Posterior cingulate gyrus (tissue), 11 donors: ENCODE measurements at places on chromosomes 12 and 14.

GRCh38 chr12:109467978-109468676 lies 9.0 kb downstream of the KCTD10 start:
- no peak for DNase-seq

DNA sequence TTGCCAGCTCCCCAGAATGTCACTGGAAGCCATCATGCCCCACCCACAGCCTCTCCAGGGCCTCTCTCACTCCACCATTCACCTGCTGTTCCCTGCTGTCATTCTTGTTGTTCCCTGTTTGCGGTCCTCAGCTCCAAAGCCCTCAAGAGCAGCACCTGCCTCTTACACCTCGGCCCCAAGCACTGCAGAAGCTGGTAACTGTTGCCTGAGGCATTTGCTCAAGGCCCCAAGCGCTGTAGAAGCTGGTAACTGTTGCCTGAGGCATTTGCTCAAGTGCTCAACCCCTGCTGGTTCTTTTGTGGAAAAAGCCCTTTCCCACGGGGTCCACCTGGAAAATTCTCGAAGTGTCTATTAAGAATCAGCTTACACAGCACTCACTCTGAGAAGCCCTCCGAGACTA lies 78.0 kb downstream of the ARL6IP4 start:
- DNase-seq: no peak

DNA sequence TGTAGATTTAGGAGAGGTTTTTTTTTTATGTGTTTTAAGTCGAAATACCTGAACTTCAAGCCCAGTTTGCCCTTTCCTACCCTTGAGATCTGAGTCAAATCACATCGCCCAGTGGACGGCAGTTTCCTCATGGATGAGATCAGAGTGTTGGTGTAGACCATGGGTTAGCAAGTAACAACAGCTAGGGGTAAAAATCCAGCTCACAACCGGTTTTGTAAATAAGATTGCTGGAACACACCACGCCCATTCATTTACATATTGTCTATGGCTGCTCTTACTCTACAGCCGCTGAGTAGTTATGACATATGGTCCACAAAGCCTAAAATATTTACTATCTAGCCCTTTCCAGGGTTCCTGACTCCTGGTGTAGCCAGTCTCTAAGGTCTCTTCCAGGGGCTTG lies 158.5 kb upstream of the PLEKHG7 start:
- no peak for DNase-seq

DNA sequence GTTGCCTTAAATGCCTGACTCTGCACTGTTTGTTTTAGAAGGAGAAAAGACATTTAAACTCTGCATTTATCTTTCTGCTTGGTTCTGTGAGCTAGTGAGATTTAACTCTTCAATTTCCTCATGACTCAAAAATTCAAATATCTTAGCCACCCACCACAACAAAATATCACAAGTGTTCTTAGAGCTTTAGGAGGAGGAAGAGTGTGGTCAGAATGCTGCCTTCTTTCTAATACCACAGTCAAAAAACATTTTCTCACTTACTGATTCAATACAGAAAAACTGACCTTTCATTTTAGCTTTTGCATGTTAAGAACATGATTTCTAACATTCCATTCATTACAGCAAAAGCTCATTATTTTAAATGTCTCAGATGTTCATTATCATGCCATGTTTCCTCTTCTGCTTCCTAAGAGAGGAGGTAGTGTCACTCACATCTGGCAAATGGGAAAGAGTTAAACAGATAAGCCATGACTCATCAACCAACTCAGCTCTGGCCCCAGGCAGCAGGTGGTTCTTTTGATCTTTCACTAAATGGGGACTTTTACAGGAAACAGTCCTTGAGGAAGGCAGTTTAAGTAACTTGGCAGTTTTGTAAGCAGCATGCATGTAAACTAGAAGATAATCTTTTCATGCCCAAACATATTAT lies 56.4 kb upstream of the RNU6-8 start:
- no peak for DNase-seq

GRCh38 chr12:79055926-79056674 lies 191.5 kb downstream of the SYT1 start:
- no peak for DNase-seq

GRCh38 chr12:57085999-57086492 lies 2.9 kb upstream of the NAB2 start:
- DNase-seq: no peak

GRCh38 chr12:126708492-126708896 lies 1558.5 kb upstream of the TMEM132C start:
- DNase-seq: no peak

DNA sequence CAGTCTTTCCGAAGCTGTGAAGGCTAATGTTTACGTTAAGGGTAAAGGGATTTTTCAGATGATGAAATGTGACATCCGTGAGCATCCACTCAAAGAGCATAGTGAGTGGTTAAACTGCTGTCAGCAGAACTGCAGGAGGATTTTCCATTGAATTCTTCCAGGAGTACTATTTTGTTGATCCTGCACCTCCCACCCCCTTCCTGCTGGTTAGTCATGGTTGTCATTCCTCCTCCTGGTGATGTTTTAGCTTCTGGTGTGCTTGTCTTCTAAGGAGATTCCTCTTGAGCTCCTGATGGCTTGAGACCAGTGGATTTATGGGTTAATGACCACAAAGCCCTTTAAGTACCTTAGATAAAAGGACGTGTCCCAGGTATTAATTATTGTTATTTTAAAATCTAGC lies 2.4 kb upstream of the GPRC5D start:
- no peak for DNase-seq

DNA sequence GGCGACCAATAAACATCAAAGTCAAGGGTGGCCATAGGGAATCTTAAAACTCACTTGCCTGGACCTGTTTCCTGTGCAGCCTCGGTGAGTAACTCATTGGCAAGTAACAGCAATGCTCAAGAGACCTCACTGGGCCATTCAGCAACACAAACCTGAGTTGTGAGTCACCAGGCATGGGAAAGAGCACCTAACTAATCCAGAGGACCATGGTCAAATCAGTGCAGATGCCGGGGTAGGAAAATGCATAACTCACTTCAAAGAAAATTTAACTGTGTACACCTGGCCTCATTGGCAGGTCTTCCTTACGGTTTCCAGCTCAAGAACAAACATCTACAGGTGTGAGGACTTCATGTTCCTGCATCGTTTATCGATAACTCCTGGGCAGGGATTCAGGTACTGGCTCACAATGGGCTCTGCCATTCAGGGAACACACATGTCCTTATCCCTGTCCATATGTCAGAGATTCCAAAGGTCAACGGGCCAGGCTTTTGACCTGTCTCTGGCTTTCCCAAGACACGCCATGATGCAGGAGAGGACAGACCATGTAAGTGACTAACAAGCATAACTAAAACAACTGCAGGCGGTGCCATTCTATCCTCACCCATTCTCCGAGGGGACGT lies 211.8 kb downstream of the ANO2 start:
- no peak for DNase-seq

DNA sequence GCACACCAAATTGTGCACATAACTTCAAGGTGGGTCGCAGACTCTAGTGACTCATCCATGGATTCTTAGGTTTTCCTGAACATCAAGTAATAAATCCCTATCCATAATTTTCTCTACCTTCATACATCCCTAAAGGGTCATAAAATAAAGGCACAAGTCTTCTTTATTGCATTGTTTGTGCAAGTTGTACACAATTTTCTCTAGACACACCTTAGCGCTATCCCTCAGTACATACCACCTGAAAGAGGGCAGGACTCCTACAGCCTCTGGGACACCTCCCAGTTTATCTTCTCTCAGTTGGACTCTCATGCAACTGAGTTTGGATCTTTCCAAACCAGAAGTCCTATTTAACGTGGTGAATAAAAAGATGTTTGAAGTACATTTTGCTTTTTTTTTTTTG lies 168.5 kb upstream of the BMP4 start:
- DNase-seq: no peak

DNA sequence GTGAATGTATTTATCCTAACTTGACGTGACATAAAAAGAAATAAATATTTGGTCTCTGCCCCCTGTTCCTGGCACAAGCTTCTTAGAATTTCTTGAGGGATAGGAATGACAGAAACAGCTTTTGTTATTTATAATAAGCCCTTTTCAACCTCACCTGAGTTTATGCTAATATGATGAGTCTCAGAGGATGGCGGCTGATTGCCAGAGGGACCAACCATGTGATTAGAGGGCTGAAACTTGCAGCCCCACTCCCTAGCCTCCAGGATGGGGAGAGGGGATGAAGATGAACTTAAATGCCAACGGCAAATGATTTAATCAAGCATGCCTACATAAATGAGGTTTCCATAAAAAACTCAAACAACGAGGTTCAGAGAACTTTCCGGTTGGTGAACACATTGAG lies 42.9 kb downstream of the DNAI7 start:
- no peak for DNase-seq
